ENCODE measurements at places on chromosomes 11 and 22.

DNA sequence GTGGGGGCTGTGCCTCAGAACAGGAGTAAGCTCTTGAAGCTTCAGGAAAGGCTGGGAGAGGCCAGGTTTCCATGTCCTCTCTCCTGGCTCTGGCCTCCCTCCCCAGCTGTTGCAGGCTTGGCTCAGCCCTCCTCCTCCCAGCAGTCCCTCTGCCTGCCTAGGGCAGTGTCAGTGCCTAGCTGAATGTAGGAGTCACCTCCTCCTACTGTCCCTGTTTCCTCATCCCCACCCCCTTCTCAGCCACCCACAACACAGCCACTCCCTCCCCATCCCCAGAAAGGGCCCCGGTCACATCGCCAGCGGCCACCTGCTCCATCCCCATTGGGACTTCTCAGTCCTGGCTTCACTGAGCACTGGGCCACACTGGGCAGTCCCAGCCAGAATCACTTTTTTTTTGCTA is 2.9 kb upstream of the FBLN1 start:
- DNase-seq = no peak

DNA sequence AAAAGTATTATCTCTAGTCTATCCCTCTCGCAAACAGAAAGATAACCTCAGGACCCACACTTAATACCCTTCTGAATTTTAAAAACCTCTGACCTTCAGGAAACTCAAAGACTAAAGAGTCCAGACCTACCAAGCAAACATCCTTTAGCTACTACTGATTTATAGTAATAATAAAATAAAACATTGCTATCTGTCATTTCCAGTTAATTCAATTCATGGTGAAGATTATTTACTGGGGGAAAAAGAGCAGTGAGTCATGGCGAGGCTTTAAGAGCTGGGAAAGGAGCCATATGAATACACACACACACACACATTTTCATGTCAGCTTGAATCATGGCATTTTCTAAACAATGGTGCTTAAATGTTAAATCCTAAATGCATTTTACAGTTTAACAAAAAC is 87.1 kb downstream of the FAM76B start:
- no peak for DNase-seq

- no peak for DNase-seq
These were observed 149.7 kb downstream of the CTTN start for GRCh38 chr11:70547821-70548670.

GRCh38 chr11:102148059-102148458 is 37.8 kb downstream of the YAP1 start:
- no peak for DNase-seq

DNA sequence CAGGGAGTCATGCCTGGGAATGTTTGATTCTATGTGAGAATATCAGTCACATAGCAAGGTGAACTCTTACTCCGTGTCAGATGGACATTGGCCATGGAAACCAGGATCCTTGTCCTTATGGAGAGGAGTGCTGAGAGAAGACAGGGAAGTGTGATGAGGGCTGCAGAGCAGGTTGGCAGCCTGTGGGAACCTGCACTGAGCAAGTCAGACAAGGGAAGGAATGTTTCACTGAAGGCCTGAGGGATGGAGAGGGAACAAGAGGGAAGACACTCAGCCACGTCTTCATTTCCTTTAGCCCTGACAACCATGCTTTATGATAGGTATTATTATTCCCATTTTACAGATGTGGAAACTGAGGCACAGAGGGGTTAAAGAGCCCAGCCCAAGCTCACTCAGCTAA is 38.4 kb upstream of the HORMAD2 start:
- DNase-seq = no peak

DNA sequence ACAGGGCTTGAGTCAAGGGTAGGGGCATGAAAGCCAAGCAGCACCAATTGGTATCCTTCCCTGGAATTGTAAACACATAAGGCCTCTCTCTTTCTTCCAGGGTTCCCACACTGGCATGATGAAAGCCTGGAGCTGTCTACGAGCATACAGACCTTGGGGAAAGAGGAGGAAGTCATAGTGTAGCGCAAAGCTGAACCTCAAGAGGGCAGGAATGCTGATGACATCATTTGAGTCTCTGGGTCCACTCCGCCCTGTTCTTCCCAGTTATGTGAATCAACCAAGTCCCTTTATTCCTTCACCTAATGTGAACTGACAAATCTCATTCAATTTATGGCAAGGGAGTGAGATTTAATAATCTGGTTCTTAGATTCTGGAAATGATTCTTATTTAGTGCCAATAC is 266.4 kb upstream of the NCAM1 start:
- DNase-seq = no peak
